ENCODE measurements at places on chromosomes 1 and 21. TPM values are rescaled to one million over a fixed set of nuclear protein-coding genes. Genes with fewer than 3 reads are reported as not detected.

The USH2A gene
- total RNA-seq: not detected

The OXCT2 gene
- total RNA-seq: 0.09 TPM

The IL19 gene
- total RNA-seq: not detected

The ANGPTL3 gene
- not detected for total RNA-seq

The AK5 gene
- 63.6 TPM for total RNA-seq

The NOTCH2NLA gene
- 86.9 TPM for total RNA-seq

The LRRC3 gene
- under 0.01 TPM for total RNA-seq

The FAM3B gene
- total RNA-seq: not detected

The MAST2 gene
- total RNA-seq: 18.5 TPM

The MAP1LC3C gene
- total RNA-seq: 0.77 TPM

The KLHDC9 gene
- 2.3 TPM for total RNA-seq

The GPR37L1 gene
- not detected for total RNA-seq

The GJA4 gene
- total RNA-seq: not detected

The AP4B1 gene
- 13.9 TPM for total RNA-seq

The CASQ2 gene
- not detected for total RNA-seq

The SLC9C2 gene
- not detected for total RNA-seq

The ADAMTS1 gene
- 118 TPM for total RNA-seq

The S100A4 gene
- 471 TPM for total RNA-seq

The OR2L8 gene
- not detected for total RNA-seq

The HSPB7 gene
- total RNA-seq: 2.9 TPM

The TP73 gene
- not detected for total RNA-seq

The CACHD1 gene
- 2.1 TPM for total RNA-seq

The KIF2C gene
- total RNA-seq: 0.60 TPM

The GPR157 gene
- total RNA-seq: 4.1 TPM

The HSD3B1 gene
- not detected for total RNA-seq

The DNALI1 gene
- 9.8 TPM for total RNA-seq

The JAM2 gene
- 1.4 TPM for total RNA-seq

The BCAN gene
- not detected for total RNA-seq

The GOLT1A gene
- not detected for total RNA-seq

The SLC1A7 gene
- 2.4 TPM for total RNA-seq

The PADI3 gene
- total RNA-seq: not detected

The HIPK1 gene
- total RNA-seq: 14.0 TPM

The KMO gene
- total RNA-seq: not detected

The CFHR5 gene
- total RNA-seq: not detected

The TTLL10 gene
- total RNA-seq: not detected

The ECM1 gene
- 16.4 TPM for total RNA-seq

The VHLL gene
- not detected for total RNA-seq

The GFI1 gene
- total RNA-seq: not detected

The TMEM50B gene
- total RNA-seq: 25.1 TPM

The TMPRSS3 gene
- not detected for total RNA-seq

The RHCE gene
- 1.6 TPM for total RNA-seq

The OR2M3 gene
- not detected for total RNA-seq

The LCE1E gene
- not detected for total RNA-seq

The BMP8B gene
- under 0.01 TPM for total RNA-seq

The LCE3D gene
- total RNA-seq: not detected

The DEGS1 gene
- total RNA-seq: 45.6 TPM

The AGMAT gene
- total RNA-seq: 0.79 TPM

The PGLYRP4 gene
- total RNA-seq: not detected

The CHODL gene
- total RNA-seq: 0.16 TPM

The OR2M4 gene
- under 0.01 TPM for total RNA-seq

The EXTL1 gene
- total RNA-seq: 0.47 TPM

The CHRM3 gene
- total RNA-seq: under 0.01 TPM

The RAB7B gene
- total RNA-seq: 13.6 TPM
